Stimulated activated CD8-positive, alpha-beta memory T cell treated with anti-CD3 and anti-CD28 coated beads, Interleukin-4, amount 100 ng/mL, for 24 hours (primary cell): ENCODE measurements at places on chromosomes 2 and 18.

DNA sequence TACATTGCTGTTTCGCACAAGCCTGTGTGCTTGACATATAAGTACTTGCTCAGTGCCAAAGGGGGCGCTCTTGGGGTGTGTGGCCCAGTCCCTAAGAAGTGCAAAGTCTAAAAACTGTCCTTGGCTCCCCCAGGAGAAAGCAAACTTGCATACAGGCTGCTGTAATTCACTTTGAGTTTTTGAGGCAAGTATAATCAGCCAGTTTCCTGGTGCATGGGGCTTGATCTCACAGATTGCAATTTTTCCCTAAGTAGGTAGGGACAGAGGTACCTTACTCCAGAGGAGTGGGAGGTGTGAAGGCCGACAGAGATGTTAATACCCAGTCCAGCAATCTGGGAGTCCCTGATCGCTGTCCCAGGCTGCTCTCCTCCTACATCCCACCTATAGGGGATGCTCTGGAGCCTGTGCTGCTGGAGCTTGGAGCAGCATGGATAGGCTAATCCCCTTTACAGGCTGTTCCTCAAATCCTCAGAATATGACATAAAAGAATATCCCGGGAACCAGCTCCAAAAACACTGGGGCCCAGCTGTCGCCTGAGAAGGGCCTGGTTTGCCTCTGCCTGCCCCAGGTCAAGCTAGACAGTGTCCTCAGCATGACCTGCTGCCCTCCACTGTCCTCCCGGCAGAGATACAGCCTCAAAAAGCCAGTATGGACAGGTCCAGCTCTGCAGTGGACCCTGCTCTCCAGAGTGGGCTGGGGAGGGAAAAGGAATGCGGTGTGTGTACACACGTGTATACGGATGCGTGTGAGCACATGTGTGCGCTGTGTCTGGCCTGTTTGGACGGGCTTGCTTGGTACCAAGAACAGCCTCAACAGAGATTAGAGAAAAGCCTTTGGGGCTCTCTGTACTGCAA lies 136.5 kb upstream of the HAAO start:
- no peak for DNase-seq

DNA sequence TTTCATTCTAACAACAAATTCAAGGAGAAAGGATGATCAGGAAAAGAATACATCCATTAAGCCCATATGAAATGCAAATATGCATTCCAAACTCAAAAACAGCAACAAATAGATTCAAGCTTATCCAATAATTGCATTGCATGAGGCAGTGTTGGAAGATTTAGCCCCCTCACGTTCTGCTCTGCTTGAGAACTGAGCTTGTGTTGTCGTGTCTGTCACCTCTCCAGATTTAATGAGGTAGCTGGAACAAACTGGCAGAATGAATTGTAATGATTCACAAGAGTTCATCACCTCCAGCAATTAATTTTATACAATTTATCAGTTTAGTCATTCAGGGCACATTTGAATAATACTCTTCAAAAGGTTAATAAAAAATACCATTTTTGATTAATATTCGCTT lies 54.8 kb downstream of the AP1S3 start:
- DNase-seq, result no peak

- DNase-seq, result no peak
These were observed 120.1 kb downstream of the HAUS1 start for GRCh38 chr18:46224181-46224775.

- no peak for DNase-seq
These were observed 291.8 kb upstream of the RGPD4 start for GRCh38 chr2:107534926-107535325.

DNA sequence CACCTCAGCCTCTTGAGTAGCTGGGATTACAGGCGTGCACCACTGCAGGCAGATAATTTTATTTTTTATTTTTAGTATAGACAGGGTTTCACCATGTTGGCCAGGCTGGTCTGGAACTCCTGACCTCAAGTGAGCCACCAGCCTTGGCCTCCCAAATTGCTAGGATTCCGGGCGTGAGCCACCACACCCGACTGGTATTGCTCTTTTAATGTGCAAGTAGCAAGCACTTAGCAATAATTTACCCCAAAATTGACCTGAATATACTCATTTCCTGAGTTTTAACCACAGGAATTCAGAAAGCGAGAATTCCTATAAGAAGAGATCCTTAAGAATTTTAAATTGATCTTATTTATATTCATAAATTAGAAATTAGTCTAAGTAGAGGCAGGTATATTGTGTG lies 169.1 kb downstream of the CDH2 start:
- DNase-seq, result no peak

DNA sequence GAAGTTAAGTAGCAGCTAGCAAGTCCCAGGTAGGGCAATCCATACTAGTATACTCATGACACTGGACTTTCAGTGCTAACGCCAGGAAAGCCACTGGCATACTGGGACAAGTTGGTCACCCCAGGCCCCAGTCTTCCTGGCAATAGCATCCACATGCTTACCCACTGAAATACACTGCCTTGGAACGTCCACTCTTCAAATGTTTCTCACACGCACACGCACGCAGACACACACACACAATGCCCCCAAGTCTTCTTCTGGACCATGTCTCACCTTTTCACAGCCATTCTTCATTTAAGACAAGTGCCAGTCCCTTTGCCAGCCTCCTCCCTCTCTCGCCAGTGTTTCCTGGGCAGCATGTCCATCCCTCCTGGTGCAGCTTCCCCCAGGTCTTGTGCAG lies 8.7 kb upstream of the TEX261 start:
- DNase-seq, result no peak

DNA sequence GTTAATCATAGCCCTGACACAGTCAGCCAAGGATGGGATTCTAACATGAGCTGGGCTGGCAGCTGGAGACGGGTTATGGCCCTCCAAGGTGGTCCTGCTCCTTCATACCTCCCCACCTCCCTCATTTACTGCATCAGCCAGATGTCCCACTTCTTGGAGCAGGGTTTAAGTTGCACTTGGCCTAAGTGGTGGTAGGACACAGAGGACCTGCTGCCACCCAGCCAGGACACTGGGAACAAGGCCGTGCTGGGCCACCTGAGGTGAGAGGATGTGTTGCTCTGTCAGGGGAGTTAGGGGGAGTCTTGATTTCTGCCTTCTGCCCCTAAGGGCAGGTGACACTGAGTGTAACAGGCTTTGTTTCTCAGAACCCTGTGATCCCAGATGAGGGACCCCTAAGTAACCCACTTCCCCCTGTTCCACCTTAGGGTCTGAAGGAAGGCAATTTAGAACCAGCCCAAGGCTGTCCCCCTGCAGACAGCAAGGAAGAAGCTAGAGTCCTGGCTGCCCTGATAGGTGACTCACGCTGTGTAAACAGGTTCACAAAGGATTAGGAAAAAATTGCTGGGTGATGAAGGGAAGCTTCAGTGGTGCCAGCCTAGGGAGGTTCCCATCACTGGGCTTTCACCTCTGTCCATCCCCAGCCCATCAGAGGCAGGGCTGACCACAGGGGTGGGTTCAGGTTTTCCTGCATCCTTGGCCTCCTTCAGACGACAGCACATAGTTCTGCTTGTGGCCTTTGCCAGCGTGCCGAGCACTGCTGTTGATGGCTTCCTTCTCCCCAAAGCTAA lies 114.3 kb upstream of the MCFD2 start:
- DNase-seq, result no peak
